ENCODE measurements at places on chromosomes 12 and 14.

GRCh38 chr14:99945732-99946651 lies 119.2 kb upstream of the EVL start:
- no peak for DNase-seq

DNA sequence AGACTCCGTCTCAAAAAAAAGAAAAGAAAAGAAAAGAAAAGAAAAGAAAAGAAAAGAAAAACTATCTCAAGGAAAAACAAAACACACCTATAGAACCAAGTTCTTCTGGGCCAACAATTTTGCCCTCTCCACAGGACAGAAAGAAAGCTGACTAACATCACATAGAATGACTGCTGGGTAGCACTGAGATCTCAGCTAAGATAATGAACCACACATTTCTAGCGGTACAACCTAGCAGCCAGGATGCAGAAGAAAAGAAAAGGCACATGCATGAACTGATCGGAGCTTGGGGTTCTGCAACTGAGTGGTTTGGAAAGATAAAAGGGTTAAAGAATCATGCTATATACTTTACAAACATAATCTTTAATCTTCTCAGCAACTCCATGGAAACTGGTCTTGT lies 19.5 kb downstream of the TMED10 start:
- no peak for DNase-seq

DNA sequence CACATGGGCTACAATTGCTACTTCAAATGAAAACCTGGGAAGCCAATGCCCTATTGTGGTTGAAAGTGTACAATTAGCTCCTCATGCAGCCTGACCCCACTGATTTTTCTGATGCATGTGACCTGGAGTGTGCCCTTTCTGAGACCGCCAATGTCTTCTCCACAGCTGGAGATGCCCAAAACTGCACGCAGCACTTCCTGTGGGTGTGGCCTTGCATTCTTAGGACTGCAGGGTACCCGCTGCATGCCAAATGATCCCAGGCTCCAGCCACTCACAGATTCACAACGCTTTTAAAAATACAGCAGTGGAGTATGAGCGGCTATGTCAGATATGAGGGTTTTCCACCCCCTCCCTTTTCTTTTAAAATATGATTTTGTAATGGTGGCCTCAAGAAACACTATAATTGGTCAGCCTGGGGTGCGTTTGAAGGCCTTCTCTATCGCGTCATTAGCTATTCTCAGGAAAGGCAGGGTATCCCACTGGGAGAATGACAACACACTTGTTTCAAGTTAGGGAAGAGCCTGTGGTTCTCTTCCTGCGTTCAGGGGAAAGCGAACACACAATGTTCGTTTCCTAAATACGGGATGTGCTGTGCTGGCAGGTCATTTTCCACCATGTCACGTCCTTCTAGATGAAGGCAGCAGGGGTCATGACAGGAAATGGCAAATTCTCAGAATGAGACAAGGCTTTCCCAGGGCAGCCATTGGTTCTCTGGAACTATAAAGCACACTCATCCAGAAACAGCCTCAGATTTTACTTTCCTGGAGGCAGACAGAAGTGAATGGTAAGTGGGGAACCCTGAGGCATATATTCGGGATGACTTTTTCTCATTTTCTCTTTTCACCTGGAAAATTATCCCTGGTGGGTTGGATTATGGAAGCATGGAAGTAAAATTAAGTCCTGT lies at the start of gene APOLD1:
Gene APOLD1, plus strand, starts transcription at position 749 of the 904 bp plus-strand sequence. Its CDS starts 33 bp downstream, at position 782.
- no peak for DNase-seq

DNA sequence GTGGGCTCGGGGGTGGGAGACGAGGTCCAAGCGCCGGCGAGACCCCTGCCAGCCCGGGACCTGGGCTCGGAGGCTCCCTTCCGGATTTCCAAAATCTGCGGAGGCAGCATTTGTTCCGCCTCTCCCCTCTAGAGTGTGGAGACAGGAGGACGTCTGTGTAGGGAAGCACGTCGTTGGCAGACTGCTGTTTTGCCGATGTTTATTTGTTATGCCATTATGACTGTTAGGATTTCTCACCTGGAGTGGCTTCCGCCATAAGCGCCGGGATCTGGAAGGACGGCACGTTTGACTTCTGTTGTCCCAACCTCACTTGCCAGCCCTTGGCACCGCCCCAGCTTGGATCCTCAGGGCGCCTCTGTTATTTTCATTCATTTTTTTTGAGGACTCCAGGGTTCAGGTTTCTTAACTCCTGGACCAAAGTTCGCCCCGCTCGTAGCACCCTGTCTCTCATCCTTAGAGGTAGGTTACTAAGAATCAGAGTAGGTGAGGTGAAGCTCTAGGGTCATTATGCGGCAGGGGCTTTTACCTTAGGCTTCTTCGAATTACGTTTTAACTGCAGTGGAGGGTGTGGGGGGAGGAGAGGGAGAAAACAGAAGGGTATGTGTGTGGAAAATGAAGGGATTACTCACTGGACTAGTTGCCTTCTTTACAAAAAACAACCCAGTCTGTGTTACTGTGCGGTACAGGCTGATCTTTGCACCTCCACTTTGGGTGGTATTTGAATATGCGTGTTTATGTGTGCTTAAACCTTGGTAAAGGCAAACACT lies 547 bp upstream of the PYGL start:
- no peak for DNase-seq

DNA sequence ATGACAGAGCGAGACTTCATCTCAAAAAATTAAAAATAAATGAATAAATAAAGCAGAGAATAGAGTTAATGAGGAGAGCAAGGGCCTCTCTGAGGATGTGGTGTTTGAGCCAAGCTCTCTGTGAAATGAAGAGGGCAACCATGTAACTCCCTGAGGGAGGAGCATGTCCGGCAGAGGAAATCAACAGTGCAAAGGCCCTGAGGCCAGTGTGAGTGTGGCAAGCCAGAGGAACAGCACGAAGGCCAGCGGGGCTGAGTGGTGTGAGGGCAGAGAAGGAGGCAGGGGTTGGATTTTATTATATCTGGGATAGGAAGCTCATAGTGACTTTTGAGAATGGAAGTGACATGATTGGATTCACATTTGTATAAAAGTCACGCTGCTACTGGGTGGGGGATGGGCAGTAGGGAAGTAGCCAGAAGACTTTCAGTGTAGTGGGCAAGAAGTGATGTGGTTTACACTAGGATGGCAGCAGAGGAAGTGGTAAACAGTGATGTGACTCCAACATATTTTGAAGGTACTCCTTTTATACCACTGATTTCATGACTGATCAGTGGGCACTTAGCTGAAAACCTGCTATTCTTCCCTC lies 10.3 kb upstream of the LRP1-AS start:
- no peak for DNase-seq

- no peak for DNase-seq
Measured at GRCh38 chr12:105109465-105110212, 2.1 kb downstream of the WASHC4 start.

DNA sequence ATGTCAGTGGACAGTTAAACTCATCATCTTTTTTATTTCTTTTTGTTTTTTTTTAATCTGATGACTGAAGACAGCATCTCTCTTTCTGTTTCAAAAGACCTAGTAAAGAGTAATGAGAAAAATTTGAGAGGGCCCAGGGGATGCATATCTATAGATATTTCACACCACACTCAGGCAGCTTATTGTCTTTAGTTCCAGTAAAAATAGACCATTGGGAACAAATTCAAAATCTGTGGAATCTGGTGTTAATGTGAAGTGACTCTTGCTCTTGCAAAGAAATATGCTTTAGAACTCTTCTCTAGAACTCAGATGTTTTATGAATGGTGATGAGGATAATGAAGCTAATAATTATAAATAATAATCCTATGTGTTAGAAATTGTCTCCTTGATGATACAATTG lies 214.5 kb upstream of the ATP2B1 start:
- DNase-seq: no peak

- no peak for DNase-seq
Measured at GRCh38 chr12:69243099-69244084, 4.0 kb downstream of the CPSF6 start.

DNA sequence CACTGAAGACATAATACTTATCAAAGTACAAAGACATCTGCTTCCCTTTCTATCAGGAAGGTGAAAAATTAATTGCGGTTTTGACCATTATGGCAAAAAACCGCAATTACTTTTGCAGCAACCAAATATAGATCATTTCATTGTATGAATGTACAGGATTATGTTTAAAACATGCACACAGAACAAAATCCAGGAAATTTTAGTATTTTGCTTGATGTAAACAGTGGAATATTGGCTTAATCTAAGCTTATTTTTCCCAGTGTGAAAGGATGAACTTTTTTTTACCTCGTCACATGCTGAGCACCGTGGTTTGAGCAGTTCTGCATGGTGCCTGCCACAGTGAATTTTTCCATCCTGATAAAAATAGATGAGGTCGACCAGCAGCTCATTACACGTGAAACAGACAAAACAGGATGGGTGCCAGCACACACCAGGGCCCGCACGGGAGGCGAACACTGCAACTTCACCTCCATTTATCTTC lies 121.2 kb downstream of the PRICKLE1 start:
- DNase-seq: no peak

DNA sequence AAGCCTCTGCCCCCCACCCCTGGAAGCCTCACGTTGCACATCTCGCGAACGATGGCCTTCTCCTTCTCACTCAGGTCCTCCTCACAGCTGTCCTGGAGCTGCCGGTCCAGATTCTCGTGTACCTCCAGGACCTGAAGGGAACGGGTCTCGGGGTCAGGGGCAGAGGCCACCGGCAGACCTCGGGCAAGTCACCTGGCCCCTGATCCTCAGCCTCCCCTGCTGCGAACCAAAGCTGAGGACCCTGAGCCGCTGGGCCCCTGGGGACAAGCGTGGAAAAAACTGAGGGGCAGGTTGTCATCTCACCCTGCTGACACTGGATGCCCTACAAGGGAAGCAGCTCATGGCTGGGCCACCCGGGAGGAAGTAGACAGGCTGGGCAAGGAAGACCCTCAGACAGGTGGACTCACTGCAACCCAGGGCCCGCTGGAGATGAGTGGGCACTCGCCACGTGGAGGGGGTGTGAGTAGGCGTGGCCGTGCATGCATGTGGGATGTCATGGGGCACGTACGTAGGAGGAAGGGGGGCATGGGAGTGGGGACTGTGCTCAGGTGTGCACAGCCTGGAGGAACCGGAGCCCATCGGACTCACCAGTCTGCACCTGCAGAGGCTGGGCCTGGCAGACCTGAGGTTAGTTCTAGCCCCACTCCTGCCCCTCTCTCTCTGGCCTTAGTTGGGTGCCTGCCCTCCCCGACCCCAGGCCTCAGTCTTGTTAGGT lies 35.1 kb downstream of the CCNK start:
- DNase-seq: no peak

DNA sequence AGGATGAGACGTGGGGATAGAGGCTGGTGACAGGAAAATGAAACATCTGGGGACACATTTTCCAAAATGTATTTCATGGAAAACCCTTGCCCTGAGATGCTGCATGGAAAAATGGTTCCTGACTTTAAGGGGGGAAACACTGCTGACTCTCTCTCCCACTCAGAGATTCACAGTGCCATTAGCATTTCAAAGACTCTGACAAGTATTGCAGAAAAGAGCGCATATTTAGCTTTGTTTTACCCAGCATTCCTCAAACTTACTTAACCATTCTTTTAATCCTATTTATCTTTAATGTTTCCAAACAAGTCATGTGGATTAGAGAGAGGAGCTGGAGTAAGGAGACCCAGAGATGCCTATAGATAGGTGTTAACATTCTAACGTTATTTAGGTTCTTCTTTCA lies 141.8 kb upstream of the DYRK2 start:
- no peak for DNase-seq

DNA sequence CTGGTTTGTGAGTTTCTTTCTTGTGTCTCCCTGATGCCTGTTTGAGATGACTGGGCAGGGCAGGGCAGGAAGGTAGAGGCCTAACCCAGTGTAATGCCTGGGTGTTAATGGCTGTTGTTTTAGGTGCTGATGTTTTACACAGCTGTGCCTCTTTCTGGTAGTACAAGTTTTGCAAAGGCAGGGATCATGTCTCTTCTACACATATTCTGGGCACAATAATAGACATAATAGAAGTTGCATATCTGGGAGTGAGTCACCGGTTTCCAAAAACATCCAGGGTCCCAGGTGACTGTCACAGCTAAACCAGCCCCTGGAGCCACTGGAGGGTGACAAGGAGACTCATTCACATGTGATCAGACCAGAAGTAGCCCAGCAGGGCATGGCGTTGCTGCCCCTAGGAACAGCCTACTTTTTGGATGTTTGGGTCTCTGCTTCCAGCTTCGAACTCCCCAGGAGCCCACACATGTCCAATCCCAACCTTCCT lies 18.1 kb downstream of the TPCN1 start:
- no peak for DNase-seq

- no peak for DNase-seq
Measured at GRCh38 chr12:633731-634130, 29.5 kb downstream of the NINJ2 start.

DNA sequence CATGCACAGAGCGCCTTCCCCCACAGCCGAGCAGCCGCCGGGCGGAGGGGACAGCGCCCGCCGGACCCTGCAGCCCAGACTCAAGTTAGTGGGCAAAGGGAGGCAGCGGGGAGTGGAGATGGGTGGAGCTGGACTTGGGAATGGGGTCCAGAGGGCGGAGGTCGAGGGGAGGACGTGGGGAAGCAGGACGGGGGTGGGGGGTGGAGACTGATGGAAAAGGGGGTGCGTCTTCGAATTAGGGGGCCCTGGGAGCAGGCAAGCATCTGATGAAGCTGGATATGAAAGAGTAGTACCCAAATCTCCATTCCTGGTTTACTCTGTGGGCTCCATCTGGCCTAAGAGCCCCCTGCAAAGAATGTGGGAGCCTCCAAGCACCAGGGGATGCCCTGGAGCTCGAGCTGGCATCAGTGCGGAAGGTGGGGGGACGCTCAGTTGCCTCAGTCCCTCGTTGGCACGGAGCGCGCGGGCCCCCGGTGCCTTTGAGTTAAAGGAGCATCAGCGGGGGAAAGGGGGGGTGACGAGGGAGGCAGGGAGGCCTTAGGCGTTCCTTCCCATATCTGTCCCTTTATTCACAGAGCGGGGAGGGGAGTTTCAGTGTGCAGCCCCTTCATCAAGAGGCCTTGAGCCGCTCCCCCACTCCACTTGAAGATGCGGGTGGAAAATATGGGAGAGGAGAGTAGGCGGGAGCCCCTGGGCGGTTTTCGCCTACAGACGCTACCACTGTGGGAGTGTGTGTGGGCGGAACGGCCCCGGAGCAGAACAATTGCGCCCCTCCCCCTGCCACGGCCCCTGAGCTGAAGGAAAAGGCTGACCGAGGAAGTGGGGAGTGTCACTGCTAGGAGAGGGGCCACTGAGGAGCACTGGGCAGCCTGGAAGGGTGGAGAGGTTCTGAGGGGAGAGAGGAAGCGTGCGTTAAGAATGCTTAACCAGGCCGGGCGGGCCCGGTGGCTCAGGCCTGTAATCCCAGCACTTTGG lies 644 bp downstream of the NAB2 start:
- peak; percentile 23 for DNase-seq

DNA sequence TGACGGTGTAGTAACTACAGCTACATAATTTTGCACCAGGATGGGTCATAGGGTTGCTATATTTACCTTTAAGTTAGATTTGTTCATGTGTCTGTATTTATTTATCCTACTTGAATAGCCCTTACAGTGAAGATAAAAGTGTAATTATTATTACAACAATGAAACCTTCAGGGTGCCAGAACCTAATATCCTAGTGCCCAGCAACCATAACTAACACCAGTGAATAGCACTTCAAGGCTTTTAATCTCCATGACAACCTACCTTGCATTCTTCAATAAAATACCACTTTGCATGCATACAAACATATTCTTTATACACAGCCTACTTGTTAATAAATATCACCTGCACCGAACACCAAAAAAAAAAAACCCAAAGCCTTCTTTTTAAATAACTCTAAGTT lies 58.7 kb upstream of the G2E3 start:
- no peak for DNase-seq

GRCh38 chr12:122422730-122423257 lies 325 bp upstream of the CLIP1 start:
- DNase-seq: peak; percentile 17
